Spleen (tissue), 13 donors: ENCODE measurements at places on chromosomes 5 and 9. TPM values are rescaled to one million over a fixed set of nuclear protein-coding genes. Genes with fewer than 3 reads are reported as not detected.

DNA sequence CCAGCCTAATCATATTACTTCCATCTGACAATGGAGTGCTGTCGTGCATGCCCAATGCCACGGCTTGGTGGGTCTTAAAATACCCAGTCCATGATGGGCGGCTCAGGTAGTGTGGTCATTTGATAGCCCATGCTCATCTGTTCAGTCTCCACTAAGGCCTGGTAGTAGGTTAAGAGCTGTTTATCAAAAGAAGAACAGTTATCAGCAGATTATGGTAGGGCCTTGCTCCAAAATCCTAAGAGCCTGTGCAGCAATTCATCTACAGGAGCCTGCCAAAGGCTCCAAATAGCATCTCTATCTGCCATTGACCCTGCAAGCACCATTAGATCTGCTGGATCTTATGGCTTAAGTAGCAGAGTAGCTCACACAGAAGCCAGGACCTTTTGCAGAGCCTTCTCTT, 21.8 kb upstream of the NTRK2 start:
- H3K4me3 ChIP-seq: no peak overlapping the region
- no peaks in the 10 kb centered on the region for H3K27me3 ChIP-seq
- DNase-seq: no peak

GRCh38 chr9:120937127-120937526, 10.5 kb upstream of the TRAF1 start:
- no peaks in the 10 kb centered on the region for H3K27me3 ChIP-seq

GRCh38 chr5:73321757-73322436, 126.7 kb downstream of the FOXD1 start:
- no peak for DNase-seq
- H3K27ac ChIP-seq: no peak overlapping the region
- no peak overlapping the region for H3K4me3 ChIP-seq
- H3K4me1 ChIP-seq: no peaks in the 10 kb centered on the region
- H3K36me3 ChIP-seq: no peaks in the 10 kb centered on the region

DNA sequence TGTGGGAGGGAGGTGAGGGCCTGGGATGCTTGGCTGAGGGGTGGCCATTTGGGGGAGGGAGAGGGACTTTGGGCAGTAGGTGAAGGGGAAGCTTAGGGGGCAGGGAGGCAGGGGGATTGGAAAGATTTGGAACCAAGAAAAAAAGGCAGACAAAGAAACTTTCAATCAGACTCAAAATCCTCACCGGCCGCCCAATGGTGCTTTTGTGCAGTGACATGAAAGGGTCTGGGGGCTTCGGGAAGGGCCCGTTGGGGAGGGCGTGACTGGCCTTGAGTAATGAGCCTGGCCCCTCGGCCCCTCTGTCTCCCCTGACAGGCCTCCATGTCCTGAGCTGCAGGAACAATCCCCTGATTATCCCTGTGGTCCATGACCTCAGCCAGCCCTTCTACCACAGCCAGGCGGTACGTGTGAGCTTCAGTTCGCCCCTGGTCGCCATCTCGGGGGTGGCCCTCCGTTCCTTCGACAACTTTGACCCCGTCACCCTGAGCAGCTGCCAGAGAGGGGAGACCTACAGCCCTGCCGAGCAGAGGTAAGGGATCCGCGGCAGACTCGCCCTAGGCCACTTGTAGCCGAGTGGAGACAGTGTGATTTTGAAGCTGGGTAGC, 181.1 kb downstream of the PAPPA start:
- no peaks in the 10 kb centered on the region for H3K4me1 ChIP-seq
- no peak for DNase-seq
- no peaks in the 10 kb centered on the region for H3K36me3 ChIP-seq
- no peak overlapping the region for H3K27ac ChIP-seq
- no peaks in the 10 kb centered on the region for H3K27me3 ChIP-seq
- no peak overlapping the region for H3K4me3 ChIP-seq

- no peaks in the 10 kb centered on the region for H3K27me3 ChIP-seq
- H3K27ac ChIP-seq: no peak overlapping the region
- DNase-seq: no peak
- no peaks in the 10 kb centered on the region for H3K36me3 ChIP-seq
These were observed 80.0 kb upstream of the TNC start for GRCh38 chr9:115198001-115198400.

Gene CCL27
- total RNA-seq: not detected
